ENCODE measurements at places on chromosomes 6 and 20.

DNA sequence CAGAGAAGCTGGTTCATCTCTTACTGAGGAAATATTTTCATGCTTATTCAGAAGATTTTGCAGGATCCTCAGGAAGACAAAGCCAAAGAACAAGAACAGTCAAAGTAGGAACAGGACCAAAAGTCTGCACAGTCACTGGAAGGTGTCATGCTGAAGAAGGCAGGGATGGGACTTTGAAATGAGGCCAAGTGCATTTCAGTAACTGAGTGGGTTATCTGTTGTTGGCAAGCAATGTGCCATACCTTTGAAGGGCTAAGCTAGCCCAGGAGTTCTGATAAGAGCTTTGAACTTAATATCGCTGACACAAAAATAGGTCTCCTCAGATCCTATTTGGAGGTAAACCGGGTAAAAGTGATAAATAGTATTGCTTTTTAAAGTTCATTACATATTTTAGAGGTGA lies 31.5 kb downstream of the SLC16A10 start:
- DNase-seq, result no peak

DNA sequence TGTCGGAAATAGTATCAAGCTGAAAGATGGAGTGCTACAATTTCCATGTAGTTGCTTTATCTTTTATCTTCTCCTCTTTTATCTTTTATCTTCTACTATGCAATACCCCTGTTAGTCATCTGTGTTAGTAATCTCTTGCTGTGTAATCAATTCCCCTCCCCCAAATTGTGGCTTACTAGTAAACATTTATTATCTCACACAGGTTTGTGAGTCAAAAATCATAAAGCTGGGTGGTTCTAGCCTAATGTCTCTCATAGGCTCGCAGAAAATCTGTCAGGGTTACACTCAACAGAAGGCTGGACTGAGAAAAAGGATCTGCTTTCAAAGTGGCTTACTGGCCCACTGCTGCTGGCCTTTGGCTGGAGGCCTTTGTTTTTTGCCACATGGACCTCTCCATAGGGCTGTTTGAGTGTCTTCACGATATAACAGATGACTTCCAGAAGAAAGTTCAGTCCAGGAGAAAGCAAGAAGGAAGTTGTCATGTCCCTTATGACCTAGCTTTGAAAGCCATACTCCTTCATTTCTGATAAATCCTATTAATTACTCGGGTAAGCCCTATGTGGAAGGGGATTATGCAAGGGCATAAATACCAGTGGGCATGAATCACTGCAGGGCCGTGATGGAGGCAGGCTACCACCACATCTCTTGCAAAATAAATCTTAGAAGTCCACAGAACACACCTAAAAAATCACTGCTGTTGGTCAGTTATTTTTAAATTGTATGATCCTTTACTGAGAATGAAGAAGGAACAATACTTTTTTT lies 24.5 kb upstream of the PTCHD4 start:
- DNase-seq, result no peak

GRCh38 chr20:44901974-44902373 lies 7.9 kb upstream of the PABPC1L start:
- no peak for DNase-seq

DNA sequence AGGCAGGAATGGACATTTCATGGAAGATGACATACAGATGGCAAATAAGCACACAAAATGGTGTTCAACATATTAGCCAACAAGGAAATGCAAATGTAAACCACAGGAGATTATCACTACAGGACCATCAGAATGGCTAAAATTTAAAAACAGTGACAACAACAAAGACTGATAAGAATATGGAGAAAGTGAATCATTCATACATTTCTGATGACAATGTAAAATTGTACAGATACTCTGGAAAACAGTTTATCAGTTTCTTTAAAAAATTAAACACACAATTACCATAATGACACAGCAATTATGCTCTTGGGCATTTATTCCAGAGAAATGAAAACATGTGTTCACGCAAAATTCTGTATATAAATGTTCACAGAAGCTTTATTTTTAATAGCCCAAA lies 105.8 kb upstream of the RUNX2 start:
- no peak for DNase-seq

DNA sequence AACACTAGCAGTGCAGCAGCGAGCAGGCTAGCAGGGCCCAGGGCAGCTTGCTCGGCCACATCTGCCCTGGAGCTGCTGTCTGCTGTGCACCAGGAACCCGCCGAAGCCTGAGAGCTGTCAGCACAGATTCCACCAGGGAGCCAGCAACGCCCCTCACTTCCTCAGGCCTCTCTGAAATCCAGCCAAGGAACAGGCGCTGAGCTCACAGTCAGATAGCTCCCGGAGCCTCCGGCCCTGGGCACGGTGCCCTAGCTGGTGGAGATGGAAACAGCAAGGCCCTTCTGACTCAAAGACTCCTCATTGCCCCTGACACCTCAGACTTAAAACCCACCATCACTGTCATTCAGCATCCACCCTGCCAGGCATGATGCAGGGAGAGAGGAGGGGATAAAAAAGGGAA lies 839.4 kb downstream of the MAFB start:
- no peak for DNase-seq

GRCh38 chr6:55833284-55833683 lies 42.1 kb downstream of the BMP5 start:
- no peak for DNase-seq

DNA sequence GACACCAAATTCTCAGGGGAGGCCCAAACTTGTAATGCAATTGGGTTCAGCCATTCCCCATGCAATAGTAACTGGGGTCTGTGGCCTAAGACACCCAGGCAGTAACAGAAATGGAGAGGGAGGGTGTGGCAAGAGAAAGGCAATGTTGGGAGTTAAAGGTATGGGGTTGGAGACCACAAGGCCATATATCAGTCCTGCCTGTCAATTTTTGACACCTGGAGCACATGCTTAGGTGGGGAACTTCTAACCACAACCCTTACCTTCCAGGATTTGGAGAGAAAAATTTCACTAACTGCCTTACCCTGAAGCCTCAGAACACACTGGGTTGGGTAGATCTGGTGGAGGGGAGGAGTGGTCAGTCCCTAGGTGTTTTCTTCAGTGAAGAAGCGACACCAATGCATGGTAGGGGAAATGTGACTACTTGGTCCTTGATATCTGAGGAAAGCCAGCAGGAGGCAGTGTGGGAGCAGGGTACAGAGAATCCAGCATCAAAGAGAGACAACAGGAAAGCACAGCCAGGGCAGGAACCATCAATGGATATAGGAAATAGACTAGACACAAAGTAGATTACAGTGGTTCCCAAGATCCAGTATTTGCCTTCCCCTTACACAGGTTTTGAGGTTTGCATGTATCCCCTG lies 6.8 kb upstream of the USP49 start:
- no peak for DNase-seq

- DNase-seq, result no peak
Observed at GRCh38 chr6:110520209-110520965, 44.0 kb upstream of the SLC22A16 start.

DNA sequence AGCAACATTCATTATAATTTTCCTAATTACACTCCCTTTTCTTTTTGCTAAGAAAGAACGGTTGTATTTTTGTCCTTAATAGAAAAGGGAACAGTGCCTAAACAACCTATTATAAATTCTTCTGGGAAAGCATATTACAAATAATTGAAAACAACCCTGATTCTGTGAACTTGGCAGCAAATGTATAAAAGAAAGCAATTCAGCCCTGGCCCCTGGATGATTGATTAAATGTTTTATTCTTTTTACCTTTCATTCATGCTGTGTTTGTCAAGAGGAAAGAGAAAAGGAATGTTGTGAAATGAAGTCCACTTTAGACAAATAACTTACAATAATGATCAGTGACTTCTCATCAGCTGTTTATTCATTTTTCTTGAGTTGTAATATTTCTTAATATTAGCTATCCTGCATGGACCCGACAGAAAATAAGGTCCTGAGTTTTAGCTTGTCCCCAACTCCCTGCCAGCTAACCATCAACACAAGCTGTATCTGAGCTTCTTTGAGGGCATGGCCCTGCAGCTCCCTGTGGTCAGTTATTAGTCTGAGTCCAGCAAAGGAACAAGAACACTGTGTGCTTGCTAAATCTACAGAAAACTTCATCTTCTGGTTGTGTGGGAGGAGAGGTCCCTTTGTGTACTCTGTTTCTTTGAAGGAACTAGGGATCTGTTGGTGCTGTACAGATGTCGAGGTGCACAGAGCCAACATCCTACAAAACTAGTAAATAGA lies 248.2 kb downstream of the LAMA2 start:
- no peak for DNase-seq
